Caki2 (cell line): ENCODE measurements at places on chromosomes 7 and 10. TPM values are rescaled to one million over a fixed set of nuclear protein-coding genes. Genes with fewer than 3 reads are reported as not detected.

The ACSM6 gene
- 0.10 TPM in 1 of 2 replicates, not detected in the other for total RNA-seq

The GJD4 gene
- not detected in 2 replicates for total RNA-seq

The CRHR2 gene
- not detected in 2 replicates for total RNA-seq

The HMX3 gene
- not detected in 2 replicates for total RNA-seq

The STK31 gene
- total RNA-seq: not detected in 2 replicates

The TMEM178B gene
- total RNA-seq: 9.5 and 15.9 TPM in 2 replicates
